ENCODE measurements at places on chromosomes 7 and 10.
A peak's percentile ranks its signal among the peaks of the same experiment; 100 is the strongest.

GRCh38 chr7:146510088-146510680 is 393.6 kb downstream of the CNTNAP2 start:
- no peak for DNase-seq

DNA sequence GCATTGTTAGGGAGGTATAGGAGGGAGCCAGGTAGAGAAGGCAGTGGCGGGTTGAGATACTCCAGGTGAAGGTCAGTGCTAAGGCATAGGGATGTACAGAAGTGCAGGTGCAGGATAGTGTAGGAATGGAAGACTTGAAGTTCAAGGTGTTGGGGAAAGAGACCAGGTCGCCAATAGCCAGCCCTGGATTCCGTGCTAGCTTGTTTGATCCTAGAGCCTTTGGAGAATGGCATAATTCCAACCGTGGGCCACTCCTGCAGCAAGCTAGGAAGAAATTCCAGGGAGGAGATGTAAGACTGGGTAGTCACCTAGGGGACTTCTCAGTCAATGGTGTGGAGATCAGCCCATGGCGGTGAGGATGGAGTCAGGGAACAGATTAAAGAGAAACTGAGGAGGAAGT is 272.7 kb downstream of the RPS24 start:
- DNase-seq: no peak

DNA sequence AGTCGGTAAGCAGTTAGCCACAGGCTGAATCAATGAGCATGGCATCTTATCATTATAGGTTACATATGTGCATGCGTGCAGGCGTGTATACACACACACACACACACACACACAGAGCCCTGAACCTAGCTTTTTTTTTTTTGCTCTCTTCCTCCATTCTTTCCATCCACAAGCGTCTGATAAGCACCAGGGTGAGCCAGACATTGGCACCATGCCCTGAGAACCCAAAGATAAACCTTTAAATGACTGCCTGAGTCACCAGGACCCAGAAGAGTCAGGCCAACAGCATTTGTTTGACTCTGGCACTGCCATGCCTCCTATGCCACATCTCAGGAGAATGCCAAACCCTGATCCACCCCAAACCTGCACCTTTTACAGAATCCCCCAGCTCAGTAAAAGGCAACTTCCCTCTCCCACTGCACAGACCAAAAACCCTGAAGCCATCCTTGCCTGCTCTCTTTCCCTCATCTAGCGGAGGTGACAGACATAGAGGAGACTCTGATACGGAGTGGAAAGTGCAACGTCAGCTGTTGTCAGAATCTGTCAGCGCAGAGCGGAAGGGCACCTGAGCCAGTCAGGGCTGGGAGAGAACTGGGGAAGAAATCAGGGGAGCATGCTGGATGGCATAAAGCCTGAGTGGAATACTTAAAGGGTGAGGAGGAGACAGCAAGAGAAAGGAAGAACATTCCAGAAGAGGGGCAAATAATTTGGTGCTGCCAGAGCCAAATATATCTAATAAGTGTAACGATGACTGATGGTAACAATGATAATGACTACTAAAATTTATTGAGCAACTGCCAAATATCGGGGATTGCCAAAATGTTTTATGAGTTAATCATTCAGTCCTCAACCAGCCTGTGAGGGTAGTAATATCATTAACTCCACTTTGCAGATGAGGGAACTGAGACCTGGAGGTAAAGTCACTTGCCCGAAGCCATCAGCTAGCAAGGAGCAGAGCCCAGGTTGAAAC is 3.2 kb downstream of the PARP12 start:
- DNase-seq: no peak

DNA sequence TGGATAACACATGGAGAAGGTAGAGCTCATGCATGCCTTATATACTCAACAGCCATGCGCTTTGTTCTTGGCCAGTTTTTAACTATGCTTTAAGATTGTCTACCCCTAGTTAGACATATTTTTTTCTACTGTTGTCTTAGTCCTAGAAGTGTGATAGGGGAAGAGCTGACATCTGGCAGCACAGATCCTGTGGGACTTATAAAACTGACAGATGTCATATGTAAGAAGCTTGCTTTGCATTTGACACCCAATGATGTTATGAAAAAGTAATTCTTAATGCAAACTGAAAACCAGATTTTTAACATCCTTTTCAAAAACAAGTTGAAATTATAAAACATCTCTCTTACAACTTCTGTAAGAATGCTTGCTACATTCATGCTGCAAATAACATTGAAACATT is 715.9 kb upstream of the LRRN3 start:
- DNase-seq: no peak

DNA sequence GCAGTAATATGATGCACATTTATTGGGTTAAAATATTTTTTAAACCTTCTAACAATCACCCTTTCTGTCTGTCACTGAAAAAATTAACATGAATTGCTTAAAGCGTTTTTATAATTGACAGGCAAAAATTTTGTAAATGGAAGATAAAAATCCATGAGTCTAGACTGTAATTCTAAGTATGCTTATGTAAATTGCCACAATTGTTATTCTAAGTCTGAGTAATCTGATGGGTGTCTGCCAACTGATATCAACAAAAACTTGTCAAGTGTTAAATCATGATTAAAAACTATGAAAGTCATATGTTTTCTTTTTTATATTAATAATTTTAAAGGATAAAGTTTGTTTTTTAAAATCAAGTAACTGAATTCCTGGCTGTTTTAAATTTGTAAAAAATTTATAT is 208.2 kb downstream of the CDK14 start:
- DNase-seq: no peak

GRCh38 chr10:127745861-127746260 is 8.9 kb downstream of the FOXI2 start:
- DNase-seq: no peak

DNA sequence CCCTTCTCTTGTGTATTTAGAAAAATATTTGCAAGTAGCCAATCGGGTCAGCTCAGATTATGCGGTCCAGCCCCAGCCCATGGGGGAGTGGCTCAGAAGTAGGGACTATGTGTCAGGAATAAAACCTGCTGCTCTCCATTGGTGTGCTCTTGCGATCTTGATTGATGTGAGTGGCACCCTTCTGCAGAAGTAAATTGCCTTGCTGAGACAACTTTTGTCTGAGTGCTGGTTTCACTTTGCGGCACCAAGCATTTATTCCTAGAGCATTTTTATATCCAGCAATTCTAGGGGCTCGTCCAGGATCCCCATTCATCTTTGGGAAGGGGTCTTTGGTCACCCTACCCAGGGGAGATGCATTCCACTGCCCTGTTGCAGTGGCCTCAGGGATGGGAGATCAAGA is 26.1 kb upstream of the FAM221A start:
- DNase-seq: no peak

- DNase-seq: no peak
These were observed 172.5 kb downstream of the CCDC71L start for GRCh38 chr7:106488465-106488864.

- no peak for DNase-seq
These were observed 75.5 kb upstream of the PPP2R2D start for GRCh38 chr10:131825150-131825848.

DNA sequence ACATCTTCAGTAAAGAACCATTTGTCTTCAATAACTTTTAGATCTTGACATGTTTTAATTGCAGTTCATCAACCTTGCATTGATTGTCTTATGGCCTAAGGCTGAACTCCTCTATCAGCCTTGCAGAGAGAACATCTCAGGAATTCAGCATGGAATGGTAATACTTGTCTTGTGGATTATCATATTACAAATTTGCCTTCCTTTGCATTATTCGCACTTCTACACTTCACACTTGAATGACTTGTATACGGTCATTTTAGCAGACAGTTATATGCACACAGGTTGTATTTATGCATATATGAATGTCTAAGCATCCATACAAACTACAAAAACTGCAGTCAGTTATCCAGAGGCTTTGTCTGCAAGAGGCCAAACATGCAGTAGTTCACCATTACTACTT is 31.7 kb downstream of the GPR85 start:
- DNase-seq: no peak

GRCh38 chr7:81655271-81655670 is 114.6 kb downstream of the HGF start:
- DNase-seq: no peak

- DNase-seq: no peak
These were observed 87.5 kb downstream of the GSAP start for GRCh38 chr7:77328669-77329068.

DNA sequence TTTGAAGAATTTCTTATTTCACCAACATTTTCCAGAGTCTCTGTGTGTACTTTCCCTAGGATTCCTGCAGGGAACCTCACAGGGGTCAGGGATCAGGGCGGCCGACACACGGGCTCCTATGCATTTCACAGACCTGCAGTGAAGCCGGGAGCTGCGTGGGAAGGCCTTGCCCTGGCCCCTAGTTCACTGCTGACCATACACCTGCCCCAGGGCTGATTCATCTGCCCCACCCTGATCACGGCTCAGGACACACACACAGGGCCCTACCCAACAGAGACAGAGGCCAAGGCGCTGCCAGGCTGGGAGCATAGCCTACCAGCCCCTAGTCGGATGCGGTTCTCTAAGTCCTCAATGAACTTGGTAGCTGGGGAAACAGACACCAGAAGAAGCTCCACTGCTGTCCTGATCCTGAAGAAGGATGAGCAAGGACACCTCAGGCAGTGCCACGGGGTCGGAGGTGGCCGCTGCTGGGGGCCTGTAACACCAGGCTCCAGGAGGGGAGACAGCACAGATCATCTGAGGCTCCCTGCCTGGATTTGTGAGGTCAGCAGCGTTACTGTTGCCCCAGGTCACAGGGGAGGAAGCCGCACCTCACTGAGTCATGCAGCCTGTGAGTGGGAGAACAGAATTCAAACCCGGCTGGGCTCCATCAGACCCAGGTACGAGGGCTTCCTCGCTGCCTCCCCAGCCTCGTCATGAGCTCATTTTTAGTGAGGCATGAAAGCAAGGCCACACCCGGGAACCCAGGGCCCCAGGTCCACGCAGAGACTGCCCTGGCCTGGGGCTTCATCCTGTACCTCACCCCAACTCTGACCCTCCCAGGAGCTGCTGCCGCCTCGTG is 278.8 kb upstream of the PPP2R2D start:
- no peak for DNase-seq

GRCh38 chr7:142892951-142893350 is 7.4 kb upstream of the TRPV6 start:
- DNase-seq: no peak

DNA sequence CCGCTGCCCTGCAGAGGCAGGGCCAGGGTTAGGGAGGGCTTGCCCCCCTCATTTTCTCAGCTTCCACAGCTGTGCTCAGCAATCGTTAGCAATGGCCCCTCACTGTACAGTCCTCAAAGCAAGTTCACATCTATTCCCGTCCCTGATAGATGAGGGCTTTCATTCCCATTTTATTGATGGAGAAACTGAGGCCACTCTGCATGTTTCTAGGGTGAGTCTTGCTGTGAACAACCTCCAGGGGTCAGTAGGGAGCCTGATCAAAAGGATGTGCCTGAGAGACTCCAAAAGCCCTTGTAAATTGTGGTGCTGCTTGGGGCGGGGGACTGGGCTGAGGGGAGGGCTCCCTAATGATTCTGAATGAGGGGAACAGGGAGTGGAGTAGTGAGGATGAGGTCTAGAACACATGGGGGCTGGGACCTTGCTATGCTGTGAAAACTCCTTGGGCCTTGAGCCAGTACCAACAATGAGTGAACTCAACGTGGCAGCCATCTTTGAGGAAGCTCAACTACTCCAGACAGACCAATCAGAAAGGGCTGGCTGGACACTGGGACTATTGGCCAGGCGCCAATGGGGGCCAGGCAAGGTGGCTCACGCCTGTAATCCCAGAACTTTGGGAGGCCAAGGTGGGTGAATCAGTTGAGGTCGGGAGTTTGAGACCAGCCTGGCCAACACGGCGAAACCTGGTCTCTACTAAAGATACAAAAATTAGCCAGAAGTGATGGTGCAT is 6.7 kb upstream of the GRIFIN start:
- DNase-seq: no peak

DNA sequence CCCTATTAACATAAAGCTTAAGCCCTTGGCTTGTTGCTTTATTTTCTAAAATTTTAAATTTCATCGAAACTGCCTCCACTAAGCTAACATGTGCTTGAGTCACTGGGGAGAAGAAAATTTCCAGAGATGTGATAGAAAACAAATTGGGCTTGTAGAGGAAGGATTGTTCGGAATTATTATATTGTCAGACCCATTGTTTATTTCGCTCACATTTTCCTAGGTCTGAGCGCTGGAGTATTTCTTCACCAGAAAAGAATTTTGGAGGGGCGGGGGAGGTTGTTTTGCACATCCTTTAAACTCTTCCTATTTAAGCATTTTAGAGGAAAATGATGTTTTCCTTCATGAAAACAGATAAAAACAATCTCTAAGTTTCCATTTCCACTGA is 29.1 kb downstream of the CELF2 start:
- DNase-seq: no peak

DNA sequence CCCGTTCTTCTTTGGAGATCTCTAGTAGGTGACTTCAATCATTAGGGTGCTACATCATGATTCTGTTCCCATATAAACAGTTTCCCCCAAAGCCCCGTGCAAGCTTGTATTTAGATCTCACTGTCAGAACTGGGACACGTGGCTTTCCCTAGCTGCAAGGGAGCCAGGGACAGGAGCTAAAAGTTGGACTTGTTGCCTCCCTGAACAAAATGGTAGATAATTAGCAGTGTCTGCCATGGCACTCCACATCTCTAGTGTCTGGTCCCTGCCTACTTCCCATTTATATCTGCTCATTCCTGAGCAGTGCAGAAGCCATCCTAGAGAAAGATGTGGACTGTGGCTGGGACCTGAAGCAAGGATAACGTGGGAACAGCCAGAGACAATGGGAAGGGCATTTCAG is 76.6 kb upstream of the FGFR2 start:
- no peak for DNase-seq

DNA sequence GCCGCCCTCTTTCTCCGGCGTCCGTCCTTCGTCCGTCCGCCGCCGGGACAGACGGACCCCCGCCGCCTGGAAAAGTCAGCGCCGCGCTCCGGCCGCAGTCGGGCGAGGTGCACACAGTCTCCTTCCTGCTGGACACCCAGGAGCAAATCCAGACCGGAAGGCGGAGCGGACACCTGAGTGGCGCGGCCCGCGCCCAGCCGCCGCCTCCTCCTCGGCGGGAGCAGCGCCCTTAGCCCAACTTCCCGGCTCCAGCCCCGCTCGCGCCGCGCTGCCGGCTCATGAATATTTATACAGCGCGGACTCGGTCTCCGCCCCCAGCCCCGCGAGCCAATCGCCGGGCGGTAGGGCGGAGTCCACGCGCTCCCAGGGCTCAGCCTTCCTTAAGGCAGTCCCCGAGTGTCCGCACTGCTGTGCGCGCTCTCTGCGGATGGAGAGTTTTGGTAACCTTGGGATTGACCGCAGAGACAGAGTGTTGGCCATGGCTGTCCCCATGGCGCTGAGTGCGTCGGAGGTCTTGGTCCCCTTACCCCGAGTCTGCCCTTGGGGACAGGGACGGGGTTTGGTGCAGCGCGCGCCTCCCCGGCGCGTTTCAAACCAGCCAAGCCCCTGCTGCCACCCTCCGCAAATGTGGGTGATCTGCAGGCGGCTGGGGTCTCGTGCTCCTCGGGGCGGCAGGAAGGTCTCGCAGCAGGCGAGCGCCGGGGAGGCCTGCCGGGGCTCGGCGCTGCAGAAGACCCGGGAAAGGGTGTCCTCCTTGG is at the start of gene FZD8:
TSS of gene FZD8 (minus strand) at position 262 of the 758 bp plus-strand sequence. CDS start 867 bp downstream, outside the sequence.
- DNase-seq: peak; percentile 84
